GM04504 (cell line): ENCODE measurements at places on chromosomes 1 and 21.

- no peak for DNase-seq
Measured at GRCh38 chr1:110787328-110788071, 85.4 kb upstream of the CD53 start.

GRCh38 chr1:152961226-152961891, 9.1 kb upstream of the SPRR4 start:
- no peak for DNase-seq

DNA sequence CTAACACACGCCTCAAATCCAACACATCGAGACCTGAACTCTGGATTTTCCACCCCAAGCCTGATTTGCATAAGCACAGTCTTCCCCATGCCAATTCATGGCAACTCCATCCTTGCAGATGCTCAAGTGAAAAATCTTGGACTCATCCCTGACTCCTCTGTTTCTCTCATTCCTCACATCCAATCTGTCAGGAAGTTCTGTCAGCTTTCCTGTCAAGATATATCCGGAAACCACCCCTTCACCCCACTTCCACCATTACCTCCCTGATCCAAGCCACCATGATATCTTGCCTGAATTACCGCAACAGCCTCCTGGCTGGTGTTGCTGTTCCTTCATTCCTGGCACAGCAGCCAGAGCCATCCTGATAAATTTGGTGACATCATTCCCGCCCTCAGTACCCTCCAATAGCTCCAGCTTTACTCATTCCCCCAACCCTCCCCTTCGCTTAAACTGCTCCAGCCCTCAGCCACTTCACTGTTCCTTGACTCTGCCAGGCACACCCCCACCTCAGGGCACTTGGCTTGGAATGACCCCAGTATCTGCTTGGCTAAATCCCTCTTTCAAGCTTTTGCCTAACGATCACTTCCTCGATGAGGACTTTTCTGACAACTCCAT, 17.4 kb downstream of the TCEA3 start:
- DNase-seq = no peak

DNA sequence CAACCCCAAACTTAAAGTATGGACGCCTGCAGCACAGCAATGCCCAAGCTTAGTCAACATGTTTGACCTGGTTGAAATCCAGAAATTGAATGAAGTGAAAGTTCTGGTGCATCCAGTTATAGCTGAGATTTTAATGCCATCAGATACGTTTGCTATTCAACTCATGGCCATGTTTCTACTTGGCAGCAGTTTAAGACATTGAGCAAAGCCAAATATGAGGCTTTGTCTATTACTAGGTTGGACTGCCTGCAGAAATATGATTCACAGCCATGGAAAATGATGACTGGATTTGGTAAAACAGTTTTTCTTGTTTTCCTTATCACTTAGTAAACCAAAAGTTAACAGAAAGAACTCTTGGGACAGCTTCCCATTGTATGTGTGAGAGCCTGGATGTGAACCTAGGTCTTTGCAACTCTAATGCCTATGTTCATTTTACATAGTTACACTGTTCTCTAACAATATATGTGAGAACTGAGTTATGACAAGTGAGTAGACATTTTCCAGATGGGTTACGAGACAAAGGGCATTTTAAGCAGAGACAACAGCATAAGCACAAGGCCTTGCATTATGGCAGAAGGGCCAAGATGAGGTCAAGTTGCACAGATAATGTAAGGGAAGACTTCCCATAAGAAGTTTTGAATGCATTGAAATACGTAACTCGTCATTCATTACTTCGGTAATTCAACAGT, 32.4 kb upstream of the MYSM1 start:
- DNase-seq = no peak

- no peak for DNase-seq
Measured at GRCh38 chr1:6000444-6001288, 8.4 kb upstream of the NPHP4 start.

DNA sequence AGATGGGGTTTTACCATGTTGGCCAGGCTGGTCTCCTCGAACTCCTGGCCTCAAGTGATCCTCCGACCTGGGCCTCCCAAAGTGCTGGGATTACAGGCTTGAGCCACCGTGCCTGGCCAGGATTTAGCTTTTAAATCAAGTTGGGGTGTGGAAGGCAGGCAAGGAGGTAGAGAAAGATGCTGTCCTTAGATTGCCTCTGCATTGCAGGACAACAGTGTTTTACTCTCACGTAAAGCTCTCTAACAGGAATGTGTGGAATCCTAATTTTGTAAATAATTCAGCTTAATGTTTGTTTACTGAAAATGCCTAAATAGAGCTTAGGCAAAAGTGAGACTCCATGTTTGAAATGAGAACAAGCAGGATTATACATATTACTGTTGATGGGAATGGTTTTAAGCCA, 29.5 kb upstream of the TGFB2 start:
- no peak for DNase-seq

GRCh38 chr21:38652396-38652795, 153.3 kb upstream of the ETS2 start:
- no peak for DNase-seq

DNA sequence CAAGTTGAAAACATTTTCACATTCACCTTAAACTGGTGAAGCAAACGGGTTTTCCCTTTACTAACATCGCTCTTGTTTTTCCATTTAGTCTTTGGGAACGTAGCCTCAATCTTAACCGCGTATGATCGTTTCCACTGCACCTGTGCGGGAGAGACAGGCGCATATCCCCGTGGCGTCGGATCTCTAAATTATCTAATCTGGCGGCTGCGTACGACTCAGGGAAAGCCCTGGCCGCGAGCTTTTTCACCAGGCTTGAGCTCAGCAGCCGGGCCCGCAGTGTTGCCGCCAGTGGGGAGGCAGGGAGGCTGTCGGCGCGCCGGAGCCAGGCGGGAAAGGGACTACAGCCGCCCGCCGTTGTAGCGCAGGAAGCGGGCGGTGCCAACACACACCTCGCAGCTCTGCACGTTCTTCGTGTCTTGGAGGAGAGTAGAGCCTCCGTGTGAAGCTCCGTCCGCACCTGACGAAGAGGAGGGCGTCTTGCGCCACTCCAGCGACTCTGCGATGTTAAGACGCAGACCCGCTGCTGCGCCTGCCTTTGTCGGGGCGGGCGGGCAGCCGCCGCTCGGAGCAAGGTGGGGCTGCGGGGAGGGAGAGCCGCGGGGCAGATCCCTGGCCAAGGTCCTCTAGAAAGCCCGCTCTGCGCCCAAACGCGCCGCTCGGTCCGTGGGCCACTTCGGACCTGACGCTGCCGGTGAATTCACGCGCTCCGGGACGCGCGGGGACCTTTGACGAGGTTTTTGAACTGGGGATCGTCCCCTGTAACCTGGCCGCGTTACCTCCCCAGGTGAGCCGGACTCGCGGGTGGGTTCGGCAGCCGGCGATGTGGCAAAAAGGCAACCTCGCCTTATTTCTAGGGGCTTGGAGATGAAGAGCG, 18.5 kb upstream of the TBX15 start:
- DNase-seq = no peak

DNA sequence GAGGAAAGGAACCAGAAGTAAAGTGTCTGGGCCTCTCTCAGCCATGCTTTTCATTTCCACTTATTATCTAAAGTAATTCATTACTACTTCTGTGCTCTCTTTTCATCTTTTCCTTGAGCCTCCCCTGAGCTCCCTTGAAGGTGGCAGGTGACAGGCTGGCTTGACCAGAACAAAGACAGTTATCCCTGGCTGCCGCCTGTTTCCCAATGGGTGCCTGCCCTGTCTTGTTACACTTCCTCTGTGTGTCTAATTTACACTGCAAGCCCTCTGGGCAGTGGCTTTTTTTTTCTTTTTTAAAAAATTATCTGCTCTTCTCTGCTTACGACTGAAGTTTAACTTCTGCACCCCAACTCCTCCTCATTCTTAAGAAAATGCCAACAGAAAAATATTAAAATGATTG, 113.4 kb downstream of the NGF start:
- DNase-seq = no peak

- DNase-seq = no peak
Measured at GRCh38 chr1:56189454-56189853, 389.9 kb downstream of the PLPP3 start.

DNA sequence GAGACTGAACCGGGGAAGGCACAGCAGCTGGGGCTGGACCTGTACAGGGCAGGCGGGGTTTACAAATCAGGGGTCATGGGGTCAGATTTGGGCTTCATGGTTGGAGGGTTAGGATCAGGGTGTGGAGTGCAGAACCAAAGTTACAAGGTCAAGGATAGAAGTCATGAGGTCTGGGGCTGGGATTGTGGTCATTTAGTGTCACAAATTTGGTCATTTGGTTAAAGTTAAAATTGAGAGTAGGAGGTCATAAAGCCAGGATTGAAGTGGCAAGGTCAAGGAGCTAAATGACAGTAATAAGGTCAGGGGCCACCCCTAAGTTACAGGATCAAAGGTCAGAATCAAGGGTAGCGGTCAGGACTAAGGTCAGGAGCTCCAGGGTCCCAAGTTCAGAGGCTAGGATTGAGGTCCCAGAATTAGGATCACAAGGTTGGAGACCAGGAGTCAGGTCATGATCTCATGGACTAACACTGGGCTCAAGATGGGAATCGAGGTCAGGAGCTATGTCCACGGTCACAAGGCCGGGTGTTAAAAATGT, 20.4 kb downstream of the SERINC2 start:
- no peak for DNase-seq

- peak; percentile 34 for DNase-seq
Measured at GRCh38 chr1:77424236-77424635, 142.4 kb downstream of the AK5 start.

DNA sequence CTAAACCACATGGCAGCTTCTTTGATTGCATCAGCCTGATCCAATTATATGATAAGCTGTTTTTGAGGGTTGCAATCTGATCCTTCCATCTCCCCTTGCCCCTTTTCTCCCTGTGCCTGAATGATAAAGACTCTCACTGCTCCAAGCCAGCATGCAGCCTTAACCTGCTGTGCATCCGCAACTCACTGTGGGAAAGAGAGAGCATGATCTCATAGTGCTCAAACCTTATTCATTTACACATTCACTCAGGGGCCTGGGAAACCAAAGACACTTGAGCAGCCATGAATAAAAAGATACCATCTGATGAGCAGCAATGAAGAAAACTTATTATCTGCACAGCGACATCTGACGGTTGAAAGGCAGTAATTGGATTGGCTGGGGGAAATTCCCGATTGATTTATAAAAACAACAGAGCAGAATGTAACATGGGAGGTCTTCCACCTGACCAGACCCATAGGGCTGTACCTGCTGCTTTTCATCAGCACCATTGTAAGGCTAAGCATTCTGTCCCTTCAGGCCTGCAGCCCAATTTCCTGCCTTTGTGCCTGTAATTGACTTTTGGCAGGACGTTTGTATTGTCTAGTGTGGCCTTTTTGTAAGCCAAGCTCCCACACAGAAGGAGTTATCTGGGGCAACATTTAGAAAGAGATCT, 62.5 kb downstream of the KIAA0040 start:
- no peak for DNase-seq

DNA sequence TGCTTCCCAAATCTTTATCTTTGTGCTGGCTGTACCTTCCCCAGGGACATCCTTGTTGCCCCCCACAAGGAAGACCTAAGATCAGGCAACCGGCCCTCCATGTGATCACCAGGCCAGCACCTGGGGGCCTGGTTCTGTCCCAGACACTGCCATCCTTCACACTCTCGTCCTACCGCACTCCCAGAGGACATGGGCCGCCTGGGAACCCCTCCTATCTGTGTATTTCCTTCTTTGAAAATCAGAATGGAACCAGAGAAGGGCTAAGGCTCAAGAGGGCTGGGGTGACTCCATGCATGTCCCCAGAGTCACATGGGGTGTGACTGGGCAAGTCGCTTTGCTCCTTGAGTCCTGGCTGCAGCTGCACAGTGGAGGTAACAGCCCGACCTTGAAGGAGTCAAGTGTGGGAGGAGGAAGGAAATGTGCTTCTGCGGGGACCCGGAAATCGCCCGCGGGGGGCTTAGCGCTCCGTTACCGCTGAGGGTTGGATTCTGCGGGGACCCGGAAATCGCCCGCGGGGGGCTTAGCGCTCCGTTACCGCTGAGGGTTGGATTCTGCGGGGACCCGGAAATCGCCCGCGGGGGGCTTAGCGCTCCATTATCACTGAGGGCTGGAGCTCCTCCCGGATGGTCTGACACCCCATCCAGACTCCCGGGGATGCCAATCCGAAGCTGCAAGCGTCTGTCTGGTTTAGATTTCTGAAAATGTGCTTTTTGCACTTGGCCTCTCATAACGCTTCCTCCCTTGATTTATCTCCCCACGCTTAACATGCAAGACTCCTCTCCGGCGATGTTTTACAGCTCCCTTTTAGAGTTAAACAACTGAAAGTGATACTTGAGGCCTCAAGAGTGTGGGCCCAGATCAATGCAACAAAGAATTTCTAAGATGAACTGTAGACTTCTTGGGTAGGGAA, 278.9 kb downstream of the NPHP4 start:
- no peak for DNase-seq

DNA sequence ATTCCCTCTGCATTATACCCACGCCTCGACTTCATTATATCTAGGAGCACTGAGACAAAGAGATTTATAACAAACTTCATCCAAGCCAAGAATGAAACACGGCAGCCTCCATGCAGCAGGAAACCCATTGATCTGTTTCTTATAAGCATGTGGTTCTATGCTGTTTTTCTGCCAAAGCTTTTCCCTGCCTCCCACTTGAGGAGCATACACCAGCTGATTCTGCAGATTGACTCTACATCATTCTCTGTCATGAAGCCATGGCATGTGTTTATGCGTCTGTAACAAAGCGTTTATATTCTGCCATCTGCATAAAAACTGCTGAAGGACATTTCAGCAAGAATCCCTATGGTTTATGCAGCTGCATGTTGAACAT, 102.0 kb downstream of the CYYR1 start:
- DNase-seq = no peak

- peak; percentile 37 for DNase-seq
Measured at GRCh38 chr1:206456577-206457370, 13.5 kb upstream of the IKBKE start.

GRCh38 chr1:43799656-43800635, 92.6 kb downstream of the ST3GAL3 start:
- DNase-seq = peak; percentile 71

DNA sequence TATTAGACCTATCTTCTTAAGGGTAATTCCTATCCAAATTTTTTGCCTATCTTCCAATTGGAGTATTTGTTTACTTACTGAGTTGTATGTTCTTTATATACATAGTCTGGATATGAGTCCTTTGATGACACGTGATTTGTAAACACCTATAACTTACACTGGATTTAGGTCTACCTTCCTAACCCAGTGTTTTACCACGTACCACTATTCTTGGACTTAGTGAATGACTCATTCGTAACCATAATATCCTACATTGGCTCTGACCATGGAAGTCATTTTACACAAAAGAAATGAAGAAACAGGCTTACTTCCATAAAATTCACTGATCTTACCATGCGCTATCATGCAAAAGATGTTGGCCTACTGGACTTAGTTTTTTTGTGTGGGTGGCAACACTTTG, 23.9 kb upstream of the ZZZ3 start:
- no peak for DNase-seq

- no peak for DNase-seq
Measured at GRCh38 chr1:77589231-77589630, 93.2 kb downstream of the ZZZ3 start.

- no peak for DNase-seq
Measured at GRCh38 chr1:245742896-245743295, 588.1 kb downstream of the KIF26B start.
